ENCODE measurements at places on chromosomes 2 and 18.

DNA sequence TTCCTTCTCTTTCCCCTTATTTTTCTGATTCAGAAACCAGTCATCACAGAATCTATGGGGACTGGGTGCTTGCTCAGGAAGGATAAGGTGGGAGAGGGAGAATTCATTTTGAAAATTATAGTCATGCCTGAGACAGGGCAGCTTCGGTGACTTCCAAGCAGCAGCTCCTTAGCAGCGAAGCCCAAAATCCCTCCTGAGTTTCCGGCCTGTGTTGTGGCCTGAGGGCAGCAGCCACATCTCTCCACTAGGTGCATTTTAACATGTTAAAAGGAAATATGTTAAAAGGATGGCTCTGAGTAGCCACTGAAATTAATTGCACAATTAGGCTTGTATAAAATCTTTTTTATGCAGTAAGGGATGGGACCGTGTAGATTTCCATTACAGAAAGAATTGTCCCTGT lies 207.0 kb upstream of the RAB12 start:
- no peak for DNase-seq

DNA sequence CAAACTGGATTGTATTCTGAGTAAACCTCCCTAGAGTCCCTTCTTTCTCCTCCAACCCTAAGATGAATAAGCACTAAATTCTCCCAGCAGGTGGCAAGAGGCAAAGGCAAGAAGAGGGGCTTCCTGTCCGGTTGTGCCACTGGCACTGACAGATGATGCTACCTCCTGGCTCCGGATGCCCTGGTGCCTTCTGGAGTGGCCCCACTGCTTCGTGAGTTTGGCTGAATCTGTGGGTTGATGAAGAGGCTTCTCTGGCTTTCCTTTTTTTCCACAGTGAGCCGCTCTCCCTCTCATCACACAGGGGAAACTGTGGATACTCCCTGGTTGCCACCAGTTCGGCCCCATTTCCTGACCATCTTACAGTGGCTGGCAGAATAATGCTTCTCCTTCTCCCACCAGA lies 404.7 kb downstream of the GALR1 start:
- no peak for DNase-seq

GRCh38 chr18:57940166-57940660 lies 103.8 kb upstream of the NEDD4L start:
- no peak for DNase-seq

DNA sequence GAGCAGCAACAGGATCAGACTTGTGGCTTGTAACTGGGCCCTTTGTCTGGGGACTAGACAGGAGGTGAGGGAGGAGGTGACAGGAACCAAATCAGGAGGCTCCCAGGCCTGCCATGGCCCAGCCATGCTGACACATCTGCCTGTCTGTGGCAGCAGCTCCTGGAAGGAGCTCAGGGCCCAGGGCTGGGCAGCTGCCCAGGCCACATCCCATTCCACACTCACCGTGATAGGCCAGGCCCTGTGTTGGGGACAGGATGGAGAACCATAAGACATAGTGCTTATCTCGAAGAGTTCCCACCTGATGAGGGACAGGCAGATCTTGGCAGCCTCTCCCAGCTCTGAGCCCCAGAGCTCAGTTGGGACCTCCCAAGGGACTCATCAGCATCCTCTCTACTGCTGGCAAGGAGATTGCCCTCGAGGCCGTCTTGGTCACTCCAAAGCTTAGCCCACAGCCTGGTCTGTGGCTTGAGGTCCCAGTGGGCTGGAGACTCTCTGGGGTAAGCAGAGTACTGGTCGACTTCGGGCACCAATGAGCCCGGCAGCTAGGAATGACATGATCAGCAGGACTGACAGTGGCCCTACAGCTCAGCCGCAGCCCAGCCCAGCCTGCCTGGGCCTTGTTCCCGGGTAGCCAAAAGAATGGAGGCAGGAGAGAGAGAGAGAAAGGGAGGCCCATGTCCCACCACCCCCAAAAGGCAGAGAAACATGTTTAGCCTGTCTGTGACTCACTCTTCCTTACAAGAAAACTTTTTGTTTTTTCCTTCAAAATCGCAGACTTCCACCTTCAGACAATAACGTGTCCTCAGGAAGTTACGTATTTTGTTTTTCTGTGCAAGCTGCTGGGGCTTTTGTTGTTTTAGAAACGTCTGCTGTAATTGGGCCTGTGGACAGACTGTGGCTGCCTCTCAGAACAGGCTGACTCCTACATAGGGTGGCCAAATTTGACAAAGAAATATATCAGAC lies 82.1 kb downstream of the HS1BP3 start:
- DNase-seq = no peak

DNA sequence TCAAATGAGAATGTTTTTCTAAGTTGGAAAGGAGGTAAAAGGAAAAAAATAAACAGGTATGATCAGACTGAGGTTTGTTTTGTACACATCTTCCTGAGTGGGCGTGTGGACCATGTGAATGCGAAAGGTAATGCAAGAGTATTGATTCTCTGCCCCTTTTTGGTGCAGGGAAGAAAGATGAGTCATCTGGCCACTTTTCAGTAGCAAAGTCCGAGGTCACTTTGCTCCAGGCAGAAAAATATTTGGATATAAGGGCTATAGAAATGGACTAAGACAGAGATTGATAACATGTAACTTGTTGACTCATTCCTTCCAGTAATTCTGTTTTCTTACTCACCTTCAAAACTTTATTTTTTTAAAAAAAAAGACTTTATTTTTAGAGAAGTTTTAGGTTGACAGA lies 130.5 kb downstream of the DSEL start:
- DNase-seq = no peak

- DNase-seq = no peak
These were observed 4.9 kb downstream of the QPCT start for GRCh38 chr2:37349231-37349860.

- peak; percentile 14 for DNase-seq
These were observed 57.4 kb downstream of the MYO1B start for GRCh38 chr2:191302459-191303139.

- DNase-seq = no peak
These were observed 19.9 kb downstream of the APCDD1 start for GRCh38 chr18:10474309-10474708.

GRCh38 chr2:128489526-128490273 lies 171.0 kb upstream of the HS6ST1 start:
- DNase-seq = no peak

Measured in stimulated activated CD4-positive, alpha-beta T cell treated with anti-CD3 and anti-CD28 coated beads, Interleukin-15, amount 100 ng/mL, for 24 hours (primary cell).